Activated naive CD4-positive, alpha-beta T cell treated with Interleukin-2 at 50 U/mL for 16 hours (primary cell): ENCODE measurements at places on chromosomes 5 and 9.
A peak's percentile ranks its signal among the peaks of the same experiment; 100 is the strongest.

- no peak for DNase-seq
Observed at GRCh38 chr5:119966028-119966427, 336.7 kb downstream of the FAM170A start.

DNA sequence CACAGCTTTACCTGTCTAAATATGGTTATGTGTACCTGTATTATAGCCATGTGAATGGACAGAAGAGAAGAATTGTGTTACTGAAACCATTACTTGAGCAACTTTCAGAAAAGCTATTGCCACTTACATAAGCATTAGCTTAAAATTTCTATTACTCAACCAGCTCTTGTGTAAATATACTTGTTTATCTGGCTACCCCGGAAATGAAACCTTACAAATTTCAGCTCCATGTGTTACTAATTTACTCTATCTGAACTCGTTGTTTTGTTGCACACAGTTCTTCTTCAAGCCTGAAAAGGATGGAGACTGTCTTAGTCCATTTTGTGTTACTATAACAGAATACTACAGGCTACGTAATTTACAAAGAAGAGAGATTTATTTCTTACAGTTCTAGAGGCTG, 22.5 kb upstream of the ADAMTSL1 start:
- DNase-seq, result no peak

GRCh38 chr5:81234299-81234698, 1.2 kb downstream of the CKMT2 start:
- DNase-seq, result no peak

DNA sequence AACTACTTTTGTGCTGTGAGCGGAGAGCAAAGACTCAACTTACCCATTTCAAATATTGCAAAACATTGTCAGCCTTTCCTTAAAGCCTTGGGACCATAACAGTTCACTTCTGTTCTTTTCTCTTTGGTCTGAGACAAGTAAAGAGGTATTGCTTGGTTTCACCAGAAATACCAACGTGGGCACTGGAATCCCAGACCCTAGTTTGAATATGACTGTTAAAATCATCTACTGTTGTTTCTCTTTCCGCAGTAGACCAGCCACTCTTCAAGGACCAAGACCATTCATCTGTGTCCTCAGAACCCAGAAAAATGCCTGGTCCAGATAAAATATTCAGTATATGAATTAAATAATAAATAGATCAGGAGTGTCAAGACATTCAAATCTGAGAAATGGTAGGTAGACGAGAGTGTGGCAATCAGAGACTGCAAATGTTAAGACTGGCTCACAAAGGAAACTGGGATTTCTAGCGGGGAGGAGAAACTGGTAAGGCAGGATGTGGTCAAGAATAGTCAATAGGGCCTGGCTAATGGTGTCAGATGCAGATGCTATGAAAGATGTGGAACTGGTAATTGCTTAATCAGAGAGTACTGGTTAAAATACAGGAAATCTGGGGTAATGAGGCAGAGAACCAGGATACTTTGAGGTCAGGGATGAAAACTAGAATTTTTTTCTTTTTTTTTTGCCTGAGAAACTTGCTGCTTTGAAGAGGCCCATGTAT, 82.1 kb upstream of the IL33 start:
- DNase-seq, result no peak

DNA sequence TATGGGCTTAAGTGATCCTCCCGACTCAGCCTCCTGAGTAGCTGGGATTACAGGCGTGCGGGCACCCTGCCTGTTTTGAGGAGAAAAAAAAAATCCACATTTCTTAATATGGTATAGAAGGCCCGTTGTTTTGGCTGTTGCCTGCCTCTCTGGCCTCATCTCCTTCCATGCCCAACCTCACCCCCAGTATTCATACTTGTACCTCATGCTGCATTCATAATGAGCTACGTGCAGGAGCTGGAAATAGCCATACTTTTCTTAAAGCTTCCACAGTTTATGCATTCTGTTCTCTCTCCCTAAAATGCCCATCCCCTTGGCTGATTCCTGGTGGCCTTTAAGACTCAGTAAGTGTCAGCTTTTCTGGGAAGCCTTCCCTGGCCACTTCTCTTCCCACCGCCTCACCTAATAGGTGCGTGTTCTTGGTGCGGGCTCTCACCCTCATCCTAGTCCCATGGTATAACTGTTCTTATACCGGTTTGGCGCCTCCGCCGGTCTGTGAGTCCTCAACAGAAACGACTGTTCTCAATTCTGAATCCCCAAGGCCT, 2.1 kb upstream of the TPM2 start:
- DNase-seq, result no peak

DNA sequence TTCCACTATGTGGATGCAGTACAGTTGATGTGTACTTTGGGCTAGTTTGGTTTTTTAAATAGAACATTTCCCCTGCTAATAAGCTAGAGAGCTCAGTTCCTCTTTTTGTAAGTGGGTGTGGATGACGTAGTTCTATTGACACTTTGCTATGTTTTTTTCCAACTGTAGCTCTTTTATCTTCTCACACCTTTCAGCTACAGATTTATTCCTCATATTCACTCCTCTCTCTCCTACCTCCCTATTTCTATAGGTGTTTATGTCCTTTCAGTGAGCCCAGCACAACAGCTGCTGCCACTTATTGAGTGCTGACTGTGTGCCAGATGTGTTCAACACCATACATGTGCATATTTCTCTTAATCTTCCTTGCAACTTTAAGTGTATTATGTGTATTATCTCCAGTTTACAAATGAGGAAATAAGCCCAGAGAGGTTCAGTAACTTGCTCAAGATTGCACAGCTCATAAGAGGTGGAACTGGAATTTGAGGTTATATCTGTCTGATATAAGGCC, 215.7 kb downstream of the SEMA6A start:
- DNase-seq, result no peak

DNA sequence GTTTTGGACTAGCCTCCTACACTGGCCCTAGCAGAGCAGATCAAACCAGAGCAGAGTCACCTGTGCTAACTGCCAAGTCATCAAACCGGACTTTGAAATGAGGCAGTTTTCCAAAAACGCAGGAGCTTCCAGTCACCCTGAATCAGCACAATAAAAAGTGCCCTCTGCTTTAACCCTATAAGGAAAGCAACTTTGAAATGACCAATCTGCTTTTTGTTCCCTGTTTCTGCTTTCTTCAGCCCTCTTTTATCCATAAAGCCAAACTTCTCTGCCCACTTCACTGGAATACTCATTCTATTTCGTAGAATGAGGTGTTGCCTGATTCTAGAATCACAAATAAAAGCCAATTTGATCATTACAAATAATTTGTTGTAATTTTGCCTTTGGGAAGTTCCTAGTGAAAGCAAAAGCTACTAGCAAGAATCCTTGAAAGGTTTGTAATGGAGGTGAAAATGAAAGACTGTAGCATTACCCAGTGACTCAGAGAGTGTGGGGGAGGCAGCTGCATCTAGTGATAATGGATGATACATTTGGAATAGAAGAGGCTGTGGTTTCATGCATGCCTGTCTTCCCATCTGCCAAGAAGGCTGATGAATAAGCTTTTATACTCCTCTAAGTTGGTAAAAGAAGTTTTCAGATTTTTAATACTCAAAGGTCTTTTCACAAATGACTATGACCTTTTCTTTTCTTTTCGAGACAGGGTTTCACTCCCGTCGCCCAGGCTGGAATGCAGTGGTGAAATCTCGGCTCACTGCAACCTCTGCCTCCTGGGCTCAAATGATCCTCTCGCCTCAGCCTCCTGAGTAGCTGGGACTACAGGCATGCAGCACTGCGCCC, 14.9 kb downstream of the SPAAR start:
- DNase-seq, result peak; percentile 42

GRCh38 chr5:128014578-128014977, 69.0 kb upstream of the SLC12A2 start:
- no peak for DNase-seq

- DNase-seq, result no peak
Observed at GRCh38 chr5:176864755-176865154, 34.4 kb downstream of the HK3 start.

GRCh38 chr9:113705306-113705927, 170.7 kb upstream of the ZNF618 start:
- DNase-seq, result no peak

GRCh38 chr5:14064841-14065240, 78.3 kb upstream of the TRIO start:
- no peak for DNase-seq

GRCh38 chr9:129402931-129403778, 217.7 kb downstream of the C9orf50 start:
- DNase-seq, result no peak

- DNase-seq, result no peak
Observed at GRCh38 chr9:86350006-86350760, 4.0 kb downstream of the TUT7 start.

GRCh38 chr9:131029574-131029952, 20.6 kb downstream of the LAMC3 start:
- DNase-seq, result no peak

DNA sequence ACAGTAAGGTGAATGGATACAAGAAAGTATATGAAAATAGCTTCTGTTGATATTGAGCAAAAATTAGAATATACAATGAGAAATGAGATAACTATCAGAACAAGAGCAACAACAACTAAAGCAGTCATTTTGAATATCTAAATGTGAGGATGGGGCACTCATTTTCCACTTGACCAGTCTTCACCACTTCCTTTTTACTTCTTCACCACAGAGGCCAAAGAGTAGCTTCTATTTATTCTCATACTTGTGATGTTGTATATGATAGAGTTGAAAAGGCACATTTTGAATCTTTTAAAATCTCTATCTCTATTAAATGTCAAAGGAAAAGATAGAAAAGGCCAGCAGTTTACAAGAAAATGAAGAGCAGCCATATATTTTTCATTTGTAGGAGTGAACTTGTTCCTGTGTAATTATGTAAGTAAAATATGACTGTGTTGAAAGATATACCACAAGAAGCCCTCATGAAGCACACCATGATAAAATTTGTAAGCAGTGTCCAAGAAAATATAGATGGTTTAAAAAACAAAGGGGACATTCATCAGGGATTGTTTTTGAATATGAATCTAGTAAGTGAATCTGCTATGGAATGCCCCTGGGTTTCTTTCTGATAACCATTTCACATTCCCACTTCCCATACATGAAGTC, 39.2 kb downstream of the ADAMTS19 start:
- DNase-seq, result no peak

DNA sequence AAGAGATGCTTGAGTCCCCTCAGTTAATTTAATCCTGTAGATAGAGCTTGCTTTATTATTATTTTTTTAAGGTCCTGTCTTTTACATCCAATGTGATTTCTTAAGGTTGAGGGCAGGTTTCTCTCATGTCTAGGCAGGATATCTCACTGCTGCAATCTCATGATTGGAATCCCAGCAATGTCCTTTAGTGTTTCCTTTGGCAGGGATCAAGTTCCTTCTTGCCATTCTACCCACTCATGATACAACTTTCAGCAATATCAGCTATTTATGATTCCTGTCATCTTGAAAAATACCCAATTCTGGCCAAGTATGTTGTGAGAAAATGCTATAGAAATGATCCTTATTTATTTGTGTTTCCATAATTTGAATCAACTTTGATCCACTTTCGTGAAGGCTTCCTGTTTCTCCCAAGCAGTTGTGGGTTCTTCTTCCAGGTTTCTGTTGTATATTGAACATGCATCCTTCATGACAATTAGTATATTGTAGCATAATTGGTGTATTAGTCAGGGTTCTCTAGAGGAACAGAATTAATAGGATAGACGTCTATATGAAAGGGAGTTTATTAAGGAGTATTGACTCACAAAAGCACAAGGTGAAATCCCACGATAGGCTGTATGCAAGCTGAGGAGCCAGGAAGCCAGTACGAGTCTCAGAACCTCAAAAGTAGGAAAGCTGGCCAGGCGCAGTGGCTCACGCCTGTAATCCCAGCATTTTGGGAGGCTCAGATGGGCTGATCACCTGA, 18.4 kb upstream of the VPS13A start:
- no peak for DNase-seq

GRCh38 chr5:18010053-18010452, 375.8 kb downstream of the TAF11L14 start:
- DNase-seq, result no peak

DNA sequence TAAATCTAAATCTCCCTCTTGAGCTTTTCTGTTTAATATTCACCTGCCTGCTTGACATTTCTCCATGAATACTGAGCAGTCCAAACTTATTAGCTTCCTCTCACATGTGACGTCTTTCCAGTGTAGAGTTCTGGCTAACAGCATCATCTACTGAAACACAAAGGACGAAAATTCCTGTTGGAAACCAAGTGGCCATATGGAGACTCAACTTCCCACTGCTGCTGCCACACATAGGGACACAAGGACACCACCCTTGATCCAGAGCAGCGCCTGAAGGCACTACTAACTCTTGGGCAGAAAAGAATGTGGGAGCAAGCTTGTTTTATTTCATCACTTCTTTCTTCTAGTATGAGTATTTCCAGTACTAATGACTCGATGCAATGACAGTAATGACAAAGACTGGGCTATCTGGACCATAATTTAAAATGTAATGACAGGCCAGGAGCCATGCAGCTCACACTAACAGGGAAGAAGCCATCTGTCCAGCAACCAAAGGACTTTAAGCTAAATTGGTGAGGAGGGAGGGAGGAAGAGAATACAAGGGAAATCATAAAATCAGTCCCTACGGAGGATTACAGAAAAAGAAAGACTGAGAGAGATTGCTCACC, 19.2 kb downstream of the RNF130 start:
- DNase-seq, result no peak

- no peak for DNase-seq
Observed at GRCh38 chr9:29866556-29866955, 2293.3 kb upstream of the C9orf72 start.

- no peak for DNase-seq
Observed at GRCh38 chr9:95595721-95596295, 79.0 kb upstream of the PTCH1 start.

DNA sequence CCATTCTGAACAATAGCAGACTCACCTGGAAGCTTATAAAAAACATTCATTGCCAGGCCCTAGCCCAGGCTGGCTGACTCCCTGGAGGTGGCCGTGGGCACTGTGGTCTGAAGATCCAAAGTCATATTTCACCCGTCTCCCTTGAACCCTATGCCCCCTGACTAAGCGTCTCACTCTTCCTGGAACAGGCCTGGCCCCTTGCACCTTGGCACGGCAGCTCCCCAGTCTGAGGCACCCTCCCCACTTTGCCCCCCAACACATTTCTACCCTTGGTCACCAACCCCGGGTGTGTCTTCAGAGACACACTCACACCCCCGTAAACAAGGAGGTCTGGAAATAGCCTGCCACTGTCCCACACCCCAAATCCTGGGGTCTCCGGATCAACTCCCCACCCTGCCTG, 68.6 kb upstream of the LMX1B start:
- no peak for DNase-seq

- no peak for DNase-seq
Observed at GRCh38 chr5:61349935-61350334, 17.9 kb downstream of the ZSWIM6 start.

DNA sequence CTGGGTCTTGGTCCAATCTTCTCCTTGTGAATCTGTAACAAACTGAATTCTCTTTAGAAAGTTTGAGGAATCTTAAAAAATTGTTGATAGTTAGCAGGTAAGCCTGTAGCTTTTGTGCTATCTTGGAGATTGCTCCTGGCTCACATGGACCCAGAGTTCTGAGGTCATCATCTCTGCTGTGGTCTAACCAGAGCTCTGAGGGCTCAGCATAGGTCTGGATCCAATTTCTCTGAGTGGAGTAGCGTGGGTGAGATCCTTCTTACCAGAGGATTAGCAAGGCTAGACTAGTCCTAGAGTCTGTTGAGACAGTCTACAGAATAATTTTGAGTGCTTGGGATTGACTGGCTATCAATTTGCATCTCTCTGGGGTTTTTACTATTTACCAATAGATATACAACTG, 60.5 kb upstream of the IL6ST start:
- no peak for DNase-seq

- no peak for DNase-seq
Observed at GRCh38 chr9:88949425-88949824, 41.8 kb upstream of the S1PR3 start.
